Tibial nerve (tissue), 4 donors: ENCODE measurements at places on chromosomes 2 and 18. TPM values are rescaled to one million over a fixed set of nuclear protein-coding genes. Genes with fewer than 3 reads are reported as not detected.

- no peak for DNase-seq
Measured at GRCh38 chr18:12394428-12394827, 13.3 kb upstream of the PRELID3A start.

DNA sequence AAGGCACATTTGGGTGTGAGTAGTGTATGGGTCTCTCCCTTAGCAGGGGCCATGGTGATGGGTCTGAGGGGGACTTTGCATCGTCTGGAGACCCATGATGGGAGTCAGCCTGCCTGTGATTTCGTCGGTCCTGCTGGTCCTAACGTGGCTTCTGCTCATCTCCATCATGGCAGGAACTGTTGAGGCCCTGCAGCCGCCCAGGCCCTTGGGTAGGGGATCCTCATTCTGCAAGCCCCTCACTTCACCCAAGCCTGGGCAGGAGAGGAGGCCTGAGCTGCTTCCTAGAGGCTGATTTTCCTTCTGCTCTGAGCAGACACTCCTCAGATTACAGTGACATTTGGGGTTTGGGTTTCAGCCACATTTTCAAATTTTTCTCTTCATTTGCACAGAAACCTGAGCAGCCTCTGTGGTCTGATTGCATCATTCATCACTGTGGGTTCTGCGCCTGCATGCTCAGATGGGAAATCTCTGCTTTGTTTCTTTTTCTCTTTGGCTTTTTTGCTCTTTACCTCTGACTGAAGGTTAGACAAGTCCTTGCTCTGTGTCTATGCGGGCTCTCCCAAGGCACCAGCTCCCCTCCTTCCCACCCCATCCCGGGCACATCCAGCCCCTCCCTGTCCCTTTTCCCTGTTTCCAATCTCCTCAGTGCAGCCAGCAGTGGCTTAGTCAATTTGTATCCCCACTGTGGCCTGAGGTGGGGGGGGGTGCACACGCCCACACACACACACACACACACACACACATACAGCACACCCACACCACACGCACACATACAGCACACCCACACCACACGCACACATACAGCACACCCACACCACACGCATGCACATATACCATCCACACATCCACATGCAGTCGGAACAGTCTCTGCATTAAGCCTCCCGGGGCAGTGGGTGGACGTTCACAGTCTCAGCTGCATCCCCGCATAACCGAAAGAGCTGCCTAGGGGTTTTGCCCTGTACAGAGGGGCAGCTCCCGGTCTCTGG is 305.4 kb upstream of the HS6ST1 start:
- peak; percentile 43 for DNase-seq

DNA sequence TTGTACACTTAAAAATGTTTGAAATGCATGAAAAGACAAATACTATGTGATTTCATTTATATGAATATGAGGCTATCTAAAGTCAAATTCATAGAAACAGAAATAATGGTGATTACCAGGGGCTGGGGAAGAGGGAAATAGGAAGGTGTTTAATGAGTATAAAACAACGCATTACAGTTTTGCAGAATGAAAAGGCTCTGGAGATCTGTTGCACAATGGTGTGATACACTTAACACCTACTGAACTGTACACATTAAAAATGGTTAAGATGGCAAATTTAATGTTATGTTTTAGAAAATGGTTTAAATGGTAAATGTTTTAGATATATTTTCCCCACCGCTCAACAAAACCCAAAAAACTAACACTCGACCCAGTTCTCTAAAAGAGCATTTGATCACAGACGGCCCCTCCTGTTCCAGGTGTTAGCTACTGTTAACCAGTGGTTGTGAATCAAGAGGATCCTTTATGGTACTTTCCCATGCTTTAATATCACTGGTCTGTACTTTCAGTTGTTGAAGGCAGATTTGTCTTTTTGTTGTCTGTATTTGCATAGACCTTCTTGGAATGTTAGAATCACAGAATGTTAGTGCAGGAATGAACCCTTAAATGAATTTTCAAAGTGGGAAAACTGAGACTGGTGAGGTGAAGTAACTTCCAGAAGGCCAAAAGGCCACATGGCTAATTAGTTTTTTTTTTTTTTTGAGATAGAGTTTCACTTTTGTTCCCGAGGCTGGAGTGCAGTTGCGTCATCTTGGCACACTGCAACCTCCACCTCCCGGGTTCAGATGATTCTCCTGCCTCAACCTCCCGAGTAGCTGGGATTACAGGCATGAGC is 10.2 kb downstream of the RAB10 start:
- DNase-seq = no peak

The SERPINB4 gene
- not detected for total RNA-seq

DNA sequence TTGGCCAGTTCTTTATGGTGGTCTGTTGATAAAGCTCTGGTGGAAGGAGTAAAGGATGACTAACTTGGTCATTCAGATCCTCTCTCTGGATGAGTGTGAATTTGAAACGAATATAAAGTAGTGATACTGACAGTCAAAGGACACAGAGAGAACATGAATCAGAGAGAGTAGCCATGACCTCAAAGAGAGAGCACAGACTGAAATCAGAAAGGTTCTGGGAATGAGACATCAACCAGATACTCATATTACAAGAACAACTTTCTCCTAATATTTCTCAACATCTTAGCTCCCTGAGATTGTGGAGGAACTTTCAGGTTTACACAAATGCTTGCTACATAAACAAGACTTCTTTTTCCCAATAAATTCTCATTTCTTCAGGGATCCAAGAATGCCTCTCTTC is 849.1 kb upstream of the CHAC2 start:
- no peak for DNase-seq

The DNAH6 gene
- total RNA-seq = 2.2 TPM

DNA sequence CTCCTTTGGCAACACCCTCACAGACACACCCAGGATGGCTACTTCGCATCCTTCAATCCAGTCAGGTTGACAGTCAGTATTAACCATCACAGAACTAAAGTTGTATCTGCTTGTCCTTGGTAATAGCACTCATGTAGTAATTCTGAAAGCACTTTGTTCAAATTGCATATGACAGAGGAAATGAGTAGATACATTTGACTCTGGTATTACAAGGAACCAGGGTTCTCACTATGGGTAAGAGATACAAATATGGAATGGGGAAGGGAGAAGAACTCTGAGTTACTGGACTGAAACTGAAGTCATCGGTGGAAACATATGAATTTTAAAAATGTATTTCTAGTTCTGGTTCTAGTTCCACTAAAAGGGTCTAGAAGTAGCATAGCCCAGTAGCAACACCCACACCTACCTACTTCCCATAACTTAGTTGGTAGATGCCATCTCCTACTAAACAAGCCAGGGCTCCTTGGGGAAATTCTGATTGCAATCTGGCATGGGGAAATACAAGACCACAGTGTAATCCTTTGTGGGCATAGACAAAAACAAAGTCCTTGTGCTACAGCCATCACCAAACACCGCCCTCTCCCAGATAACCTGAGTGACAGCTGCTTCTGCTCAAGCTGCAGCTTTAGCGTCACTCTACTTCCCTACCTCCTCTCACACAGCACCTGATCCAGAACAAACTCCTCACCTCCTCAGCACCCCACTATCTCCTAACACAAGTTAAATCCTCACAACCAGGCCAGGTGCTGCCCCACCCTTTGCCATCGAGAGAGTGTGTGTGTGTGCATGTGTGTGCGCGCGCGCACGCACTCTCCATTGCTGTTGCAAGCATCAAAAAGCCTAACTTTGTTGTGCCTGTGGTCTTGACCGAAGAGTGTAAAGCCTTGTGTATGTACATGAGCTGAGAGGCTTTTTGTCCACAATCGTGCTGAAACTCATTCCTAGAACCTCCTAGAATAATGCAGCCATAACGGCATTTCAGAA is 31.4 kb upstream of the CD226 start:
- DNase-seq = no peak

DNA sequence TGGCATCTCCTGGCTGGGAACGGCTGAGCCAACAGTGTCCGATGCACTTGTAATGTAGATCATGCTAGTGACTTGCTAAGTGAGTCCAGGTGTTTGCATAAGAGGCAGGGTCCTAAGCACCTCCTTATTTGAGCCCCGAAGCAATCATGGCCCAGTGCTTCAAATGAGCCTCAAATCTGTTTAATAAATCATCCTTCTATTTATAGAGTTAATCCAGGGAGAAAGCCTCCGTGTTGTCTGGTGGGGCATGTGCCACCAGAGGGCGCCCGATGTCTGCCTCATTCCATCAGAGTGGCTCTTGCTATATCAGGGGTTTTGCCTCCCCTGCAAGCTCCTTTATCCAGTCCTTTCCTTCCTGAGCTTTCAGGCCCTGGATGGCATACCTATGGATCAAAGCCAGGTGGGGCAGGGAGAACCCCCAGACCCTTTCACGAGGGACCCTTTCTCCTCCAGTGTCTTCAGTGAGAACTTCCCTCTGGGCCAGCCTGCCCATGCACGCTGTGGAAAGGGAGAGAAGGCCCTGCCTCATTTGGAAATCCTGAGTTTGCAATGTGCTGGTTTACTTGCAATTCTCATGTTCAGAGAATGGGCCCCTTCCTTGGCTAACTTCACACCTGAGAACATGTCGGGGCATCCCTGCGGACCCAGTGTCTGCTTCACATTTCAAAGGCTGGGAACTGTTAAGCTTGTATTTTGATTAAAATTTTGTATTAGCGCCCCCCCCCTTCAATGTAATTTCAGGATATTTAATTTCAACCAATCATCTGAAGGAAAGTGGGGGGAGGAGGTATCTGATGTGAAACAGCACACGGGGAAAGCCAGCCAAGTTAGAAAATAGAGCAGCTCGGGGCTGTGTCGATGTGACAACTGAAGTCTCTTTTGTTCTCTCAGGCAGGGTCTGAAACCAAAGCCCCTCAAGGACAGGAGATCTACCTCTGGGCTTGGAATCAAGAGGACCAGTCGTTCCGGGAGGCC is 39.7 kb downstream of the RDH14 start:
- DNase-seq = peak; percentile 90

The FOXI3 gene
- not detected for total RNA-seq

- no peak for DNase-seq
Measured at GRCh38 chr18:59124370-59124704, 15.3 kb upstream of the SEC11C start.

GRCh38 chr2:191245869-191246531 is 796 bp downstream of the MYO1B start:
- DNase-seq = peak; percentile 24

- DNase-seq = no peak
Measured at GRCh38 chr2:63872571-63873328, 31.1 kb downstream of the UGP2 start.

The MRPL44 gene
- total RNA-seq = 19.2 TPM

DNA sequence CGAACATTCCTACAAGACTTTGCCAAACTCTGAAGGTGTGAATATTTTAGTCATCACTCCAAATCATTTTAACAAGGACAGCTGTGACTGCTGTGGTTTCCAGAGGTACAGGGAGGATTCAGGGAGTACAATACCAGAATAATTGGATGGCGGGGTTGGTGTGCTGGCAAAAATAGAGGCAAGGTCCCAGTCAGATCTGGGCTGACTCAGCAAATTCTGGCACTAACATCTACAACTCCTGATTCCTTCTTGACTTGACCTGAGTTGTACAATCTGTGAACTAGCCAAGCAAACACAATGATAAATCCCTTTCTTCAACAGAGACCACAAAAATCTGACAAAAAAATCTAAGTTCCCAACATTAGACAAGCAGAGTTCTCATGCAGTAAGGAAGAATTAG is 40.4 kb downstream of the RMP24 start:
- no peak for DNase-seq

DNA sequence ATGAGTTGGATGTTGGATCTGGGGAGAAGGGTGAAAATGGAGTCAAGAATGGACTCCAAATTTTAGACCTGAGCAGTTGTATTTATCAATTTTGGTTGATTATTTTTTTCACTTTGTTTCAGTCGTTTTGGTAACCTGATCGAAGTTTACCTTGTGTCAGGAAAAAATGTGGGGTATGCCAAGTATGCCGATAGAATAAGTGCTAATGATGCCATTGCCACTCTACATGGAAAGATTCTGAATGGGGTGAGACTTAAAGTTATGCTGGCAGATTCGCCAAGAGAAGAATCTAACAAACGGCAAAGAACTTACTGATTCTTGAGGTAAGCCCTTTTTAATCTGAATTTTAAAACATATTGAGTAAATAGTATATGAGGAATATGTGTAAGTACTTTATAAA is 13.6 kb downstream of the RBM45 start:
- no peak for DNase-seq

DNA sequence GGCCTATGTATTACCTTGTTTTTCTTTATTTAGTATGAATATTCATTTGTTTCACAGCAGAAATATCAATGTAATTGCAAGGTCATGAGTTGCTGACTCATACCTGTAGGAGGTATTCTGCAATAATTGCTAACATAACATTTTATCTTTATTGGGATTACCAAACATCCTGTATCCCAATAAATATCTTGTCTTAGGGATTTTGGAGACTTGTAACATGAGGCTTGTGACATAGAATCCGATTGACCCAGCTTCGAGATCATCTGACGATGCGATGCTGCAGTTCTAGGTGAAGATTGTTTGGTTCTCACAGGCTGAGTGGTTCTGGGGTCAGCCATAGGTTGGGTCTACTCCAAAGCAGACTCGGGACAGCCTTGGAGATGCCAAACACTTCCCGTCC is 133.4 kb upstream of the RND3 start:
- DNase-seq = no peak

- no peak for DNase-seq
Measured at GRCh38 chr2:36068086-36068485, 287.5 kb upstream of the CRIM1 start.

DNA sequence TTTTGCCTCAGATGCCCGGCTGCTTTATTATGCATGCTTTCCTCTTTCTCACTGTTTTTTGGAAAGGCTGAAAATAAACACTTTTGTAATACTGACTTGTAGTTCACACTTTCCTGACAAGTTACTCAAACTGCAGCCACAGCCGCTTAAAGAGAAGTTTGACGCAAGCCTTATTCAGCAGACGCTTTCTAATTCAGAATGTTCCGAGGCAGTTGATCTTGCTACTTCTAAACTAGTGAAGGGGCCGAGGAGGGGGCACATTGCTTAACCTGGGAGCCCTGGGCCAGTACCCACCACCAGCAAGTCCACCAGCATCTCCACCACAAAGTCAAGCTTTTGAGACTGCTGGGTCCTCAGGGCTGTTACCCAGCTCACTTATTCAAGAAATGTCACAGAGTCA is 71.8 kb upstream of the SPRED2 start:
- DNase-seq = no peak
